CD4-positive, CD25-positive, alpha-beta regulatory T cell (primary cell): ENCODE measurements at places on chromosomes 1 and 21.

GRCh38 chr1:244651956-244652622 lies 837 bp upstream of the DESI2 start:
- no peak for DNase-seq

DNA sequence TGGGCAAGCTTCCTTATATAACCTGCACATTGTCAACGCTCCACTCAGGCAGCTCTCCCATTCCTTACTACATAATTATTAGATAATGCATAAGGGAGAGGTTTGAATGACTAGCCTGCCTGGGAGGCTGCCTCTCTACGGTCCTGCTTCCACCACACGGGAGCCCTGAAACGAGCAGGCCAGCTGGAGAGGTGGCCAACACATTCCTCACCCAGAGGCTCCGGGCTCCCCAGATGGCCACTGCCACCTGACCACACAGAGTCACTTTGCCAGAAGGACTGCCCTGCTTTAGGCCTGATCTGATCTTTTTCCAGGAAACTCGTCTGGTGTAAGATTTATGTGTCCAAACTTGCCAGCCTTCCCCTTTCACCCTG lies 27.9 kb downstream of the HIVEP3 start:
- no peak for DNase-seq

- no peak for DNase-seq
These were observed 102.8 kb upstream of the JUN start for GRCh38 chr1:58886611-58887010.

DNA sequence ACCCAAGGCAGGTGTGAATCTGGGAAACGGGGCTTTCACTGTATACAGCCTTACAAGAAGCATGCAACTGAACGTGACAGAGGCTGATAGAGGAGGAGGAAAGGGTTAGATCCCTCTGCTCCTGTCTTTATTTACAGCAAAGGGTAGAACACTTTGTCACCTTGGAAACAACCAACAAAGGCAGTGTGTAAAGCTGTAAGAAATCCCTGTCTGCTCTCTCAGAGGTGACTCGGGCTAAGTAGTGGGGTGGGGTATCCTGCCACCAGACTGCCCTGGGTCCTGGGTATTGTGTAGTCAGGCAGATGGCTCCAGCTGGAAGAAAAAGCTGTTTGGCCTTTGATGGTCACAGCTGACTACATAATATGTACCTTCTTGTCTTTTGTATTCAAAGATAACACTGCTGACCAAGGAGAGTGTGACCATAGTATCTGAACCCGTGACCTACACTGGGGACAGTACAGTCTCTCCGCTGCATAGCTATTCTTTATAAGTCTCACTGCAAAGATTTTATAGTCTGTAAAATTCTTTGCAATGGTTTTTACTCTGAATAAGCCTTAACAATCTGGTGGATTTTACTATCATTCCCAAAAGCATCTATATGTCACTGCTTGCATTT lies 22.1 kb upstream of the POU2F1 start:
- no peak for DNase-seq

GRCh38 chr1:16092923-16093511 lies 19.6 kb upstream of the FAM131C start:
- DNase-seq, result no peak

DNA sequence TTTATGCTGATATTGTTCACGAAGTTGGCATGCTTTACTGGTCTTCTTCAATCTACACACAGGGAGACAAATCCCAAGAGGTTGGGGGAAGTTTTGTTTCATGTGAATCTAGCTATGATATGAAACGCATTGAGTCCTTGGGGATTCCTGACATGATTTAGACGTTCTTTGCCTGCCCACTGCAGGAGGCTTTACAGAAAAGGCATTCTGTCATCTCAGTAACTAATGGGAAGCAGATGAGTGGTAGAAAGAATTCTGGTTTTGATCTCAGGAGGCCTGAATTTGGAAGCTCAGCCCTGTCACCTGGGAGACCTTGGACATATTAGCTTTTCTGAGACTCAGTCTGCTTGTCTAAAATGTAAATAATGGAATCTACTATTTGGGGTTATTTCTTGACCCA lies 383.0 kb upstream of the NFIA start:
- no peak for DNase-seq
